ENCODE measurements at places on chromosomes 1 and 21.

DNA sequence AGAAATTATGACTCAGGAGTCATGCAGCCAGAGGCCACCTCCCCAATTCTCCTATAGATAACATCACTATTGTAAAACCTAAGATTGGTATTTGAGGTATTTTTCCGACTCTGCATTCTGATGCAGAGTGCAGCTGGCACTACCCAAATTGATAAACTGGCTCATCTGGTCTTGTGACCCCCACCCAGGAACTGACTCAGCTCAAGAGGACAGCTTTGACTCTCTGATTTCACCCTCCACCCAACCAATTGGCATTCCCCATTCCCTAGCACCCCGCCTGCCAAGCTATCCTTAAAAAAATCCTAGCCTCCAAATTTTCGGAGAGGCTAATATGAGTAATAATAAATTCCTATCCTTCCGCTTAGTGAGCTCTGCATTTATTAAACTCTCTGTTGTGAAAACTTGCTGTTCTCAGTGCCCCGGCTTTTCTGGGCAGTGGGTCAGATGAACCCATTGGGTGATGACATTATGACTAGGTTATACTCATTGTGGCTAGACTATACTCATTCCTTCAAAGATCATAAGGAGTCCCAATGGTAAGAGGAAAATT is 39.4 kb upstream of the EPS15 start:
- no peak for DNase-seq

- DNase-seq = no peak
Observed at GRCh38 chr1:211948377-211948776, 87.0 kb downstream of the INTS7 start.

- no peak for DNase-seq
Observed at GRCh38 chr1:117658676-117659075, 52.8 kb downstream of the TENT5C start.

DNA sequence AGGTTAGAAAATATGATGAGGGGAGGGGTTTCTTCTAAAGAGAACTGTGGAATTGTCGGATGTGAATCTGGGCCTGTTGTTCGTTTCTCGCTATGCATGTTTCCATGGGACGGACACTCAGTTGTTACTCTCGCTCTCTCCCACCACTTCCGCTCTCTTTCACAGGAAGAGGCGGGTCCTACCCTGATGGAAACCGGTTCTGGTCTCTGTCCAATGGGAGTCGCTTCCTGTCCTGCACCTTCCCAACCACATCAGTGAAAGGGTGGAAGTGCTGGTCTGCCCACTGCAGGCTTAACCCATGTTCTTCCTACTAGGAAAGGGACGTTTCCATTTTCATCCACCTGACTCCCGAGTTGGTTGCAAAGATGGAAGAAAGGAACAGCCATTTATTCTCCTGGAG is 119.4 kb downstream of the KCNJ15 start:
- no peak for DNase-seq

GRCh38 chr1:112251766-112252506 is 144.1 kb upstream of the CTTNBP2NL start:
- no peak for DNase-seq

- no peak for DNase-seq
Observed at GRCh38 chr1:38127428-38127827, 80.8 kb upstream of the POU3F1 start.

DNA sequence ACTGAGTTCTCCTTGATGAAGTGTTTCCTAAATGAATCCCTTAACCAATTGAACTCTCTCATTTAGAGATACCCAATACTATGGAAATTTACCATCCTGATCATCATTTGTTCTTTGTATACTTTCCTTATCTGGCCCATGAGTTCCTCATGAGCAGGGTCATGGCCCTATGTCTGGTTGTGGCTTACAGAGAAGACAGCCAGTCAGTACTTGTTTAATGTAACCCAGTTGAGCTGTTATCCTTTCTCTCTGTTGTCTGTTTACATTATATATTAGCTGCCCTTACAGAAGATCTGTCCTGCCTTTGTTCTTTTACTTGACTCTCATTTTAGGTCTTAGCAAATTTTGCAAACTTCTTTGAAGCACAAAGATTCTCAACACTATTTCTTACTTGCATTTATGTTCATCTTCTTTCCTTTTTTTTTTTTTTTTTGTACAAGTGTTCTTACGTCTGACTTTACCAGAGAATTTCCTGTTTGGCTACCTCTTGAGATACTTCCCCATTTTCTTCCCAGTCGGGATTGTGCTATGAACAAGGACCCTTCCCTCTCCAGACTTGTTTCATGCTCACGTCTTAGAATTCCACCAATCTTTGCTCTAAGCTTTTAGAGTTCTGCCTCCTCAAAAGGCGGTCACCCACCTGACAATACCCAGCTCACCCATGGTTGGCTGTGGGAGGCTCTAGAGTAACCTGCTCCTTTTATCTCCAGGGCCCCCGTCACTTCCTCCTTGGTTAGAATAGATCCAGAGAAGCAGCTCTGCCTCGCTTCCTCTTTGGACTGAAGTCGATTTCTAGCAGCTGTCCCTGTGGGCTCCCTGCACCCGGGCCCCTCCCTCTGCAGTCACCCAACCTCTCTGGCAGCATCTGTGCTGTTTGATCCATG is 53.6 kb upstream of the RUNX1 start:
- DNase-seq = peak; percentile 19

DNA sequence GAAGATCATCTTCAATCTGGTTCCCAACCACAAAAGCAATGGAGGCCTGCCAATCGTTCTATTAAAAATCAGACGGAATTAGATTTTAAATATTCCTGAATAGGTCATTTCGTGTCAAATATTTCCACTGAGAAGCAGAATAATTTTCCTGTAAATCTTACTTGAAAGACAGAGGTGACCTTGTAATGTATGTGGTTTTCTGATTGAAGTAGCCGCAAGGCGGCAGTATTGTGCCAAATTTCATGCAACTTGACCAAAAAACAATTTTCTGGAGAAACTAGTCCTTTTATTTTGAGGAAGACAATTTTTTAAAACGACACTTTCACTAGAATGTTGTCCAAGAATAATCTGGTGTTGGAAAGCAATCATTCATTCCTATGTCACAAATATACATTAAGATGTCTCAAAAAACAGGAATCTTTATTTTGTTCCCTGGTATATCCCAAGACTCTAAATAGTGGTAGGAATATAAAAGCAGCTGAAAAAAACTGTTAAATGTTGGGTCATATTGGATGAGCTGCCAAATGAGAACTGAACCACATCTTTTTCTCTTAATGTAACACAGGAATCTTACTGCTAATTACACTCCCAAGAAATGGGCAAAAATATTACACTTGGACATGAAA is 33.6 kb downstream of the SPAG17 start:
- DNase-seq = peak; percentile 4

GRCh38 chr1:27713139-27713725 is 12.5 kb upstream of the FAM76A start:
- DNase-seq = no peak

DNA sequence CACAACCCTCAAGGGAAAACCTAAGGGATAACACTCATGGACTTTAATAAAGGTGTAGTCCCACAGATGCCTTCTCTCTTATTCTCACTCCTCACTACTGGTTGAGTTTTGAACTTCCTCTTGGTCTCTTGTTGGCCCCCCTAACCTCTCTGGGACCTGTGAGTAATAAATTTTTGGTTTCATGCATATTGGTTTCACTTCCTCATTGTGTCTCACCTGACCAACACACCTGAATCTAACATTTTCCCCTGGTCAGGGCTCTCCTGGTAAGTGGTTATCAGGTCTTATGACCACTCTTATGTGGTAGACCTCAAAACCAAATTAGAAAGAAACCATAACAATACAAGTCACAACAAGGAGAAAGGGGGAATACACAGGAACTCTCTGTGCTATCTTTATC is 60.5 kb upstream of the PRMT6 start:
- DNase-seq = no peak

- no peak for DNase-seq
Observed at GRCh38 chr1:116529199-116529631, 41.6 kb downstream of the CD58 start.

- no peak for DNase-seq
Observed at GRCh38 chr1:184954232-184954995, 19.9 kb downstream of the NIBAN1 start.

GRCh38 chr1:175363031-175363430 is 170.5 kb upstream of the KIAA0040 start:
- DNase-seq = no peak

- DNase-seq = no peak
Observed at GRCh38 chr1:206496131-206496793, 11.1 kb upstream of the RASSF5 start.

GRCh38 chr1:181513786-181514297 is 30.5 kb downstream of the CACNA1E start:
- no peak for DNase-seq

Measured in putamen (tissue), 1 donor.